Colonic mucosa (tissue), 4 donors: ENCODE measurements at places on chromosomes 11 and 22. TPM values are rescaled to one million over a fixed set of nuclear protein-coding genes. Genes with fewer than 3 reads are reported as not detected.

DNA sequence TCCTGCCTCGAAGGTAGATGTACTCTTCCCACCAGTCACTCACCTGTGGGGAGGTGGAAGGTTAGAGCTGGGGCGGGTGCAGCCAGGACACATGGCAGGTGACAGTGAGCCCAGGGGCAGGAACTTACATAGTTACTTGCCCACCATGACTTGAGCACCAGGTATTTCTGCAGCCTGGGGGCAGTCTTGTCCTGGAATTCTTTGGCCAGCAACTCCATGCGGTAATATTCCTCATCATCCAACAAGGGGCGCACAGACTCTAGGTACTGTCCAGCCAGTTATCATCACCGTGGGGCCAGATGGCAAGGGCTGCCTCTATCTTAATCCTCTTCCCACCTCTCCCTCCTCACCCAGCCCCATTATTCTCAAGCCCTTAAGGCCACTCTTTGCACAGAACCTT is 2.2 kb downstream of the CPT1B start:
- no peaks in the 10 kb centered on the region for H3K36me3 ChIP-seq
- DNase-seq, result no peak
- H3K27me3 ChIP-seq, result no peaks in the 10 kb centered on the region
- H3K27ac ChIP-seq, result no peak overlapping the region
- no peaks in the 10 kb centered on the region for H3K4me1 ChIP-seq

DNA sequence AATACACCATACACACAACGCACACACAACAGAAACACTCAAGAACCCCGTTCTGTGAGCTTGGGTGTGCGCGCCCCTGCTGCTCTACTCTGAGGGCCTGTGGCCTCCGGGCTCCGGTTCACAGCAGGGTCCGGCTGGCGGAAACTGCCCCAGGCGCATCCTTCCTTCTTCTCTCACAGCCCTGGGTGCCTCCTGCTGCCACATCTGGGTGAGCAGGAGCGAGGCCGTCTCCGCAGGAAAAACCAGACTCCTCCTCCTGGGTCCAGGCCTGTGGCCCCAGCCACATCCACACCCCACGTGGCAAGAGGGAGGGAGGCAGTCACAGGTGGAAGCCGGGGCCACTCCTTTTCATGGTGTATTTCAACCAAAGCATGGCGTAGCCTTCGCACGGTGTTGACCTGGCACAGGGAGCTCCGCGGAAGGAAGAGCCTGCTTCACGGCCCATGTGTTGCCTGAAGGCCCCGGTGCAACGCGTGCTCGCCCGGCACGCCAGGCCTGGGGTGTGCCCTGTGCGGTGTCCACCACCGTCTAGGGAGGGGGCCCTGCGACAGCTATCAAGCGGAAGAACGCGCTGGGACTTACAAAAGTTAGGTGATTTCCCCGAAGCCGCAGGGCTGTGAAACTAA is 1502.7 kb downstream of the TBC1D22A start:
- no peaks in the 10 kb centered on the region for H3K36me3 ChIP-seq
- no peak for DNase-seq
- H3K27ac ChIP-seq, result no peak overlapping the region
- no peak overlapping the region for H3K4me3 ChIP-seq

GRCh38 chr11:2885017-2885677 is 428 bp downstream of the CDKN1C start:
- peaks cover 8% of the 10 kb centered on the region for H3K27me3 ChIP-seq
- H3K4me3 ChIP-seq, result peak overlapping the region; percentile 81
- H3K4me1 ChIP-seq, result peaks cover 4% of the 10 kb centered on the region

Gene TMPRSS6
- 0.10 TPM for total RNA-seq

GRCh38 chr11:64347193-64347867 is 7.3 kb downstream of the CCDC88B start:
- DNase-seq, result no peak
- no peak overlapping the region for H3K4me3 ChIP-seq
- H3K27me3 ChIP-seq, result no peaks in the 10 kb centered on the region
- H3K27ac ChIP-seq, result no peak overlapping the region
- no peaks in the 10 kb centered on the region for H3K36me3 ChIP-seq

DNA sequence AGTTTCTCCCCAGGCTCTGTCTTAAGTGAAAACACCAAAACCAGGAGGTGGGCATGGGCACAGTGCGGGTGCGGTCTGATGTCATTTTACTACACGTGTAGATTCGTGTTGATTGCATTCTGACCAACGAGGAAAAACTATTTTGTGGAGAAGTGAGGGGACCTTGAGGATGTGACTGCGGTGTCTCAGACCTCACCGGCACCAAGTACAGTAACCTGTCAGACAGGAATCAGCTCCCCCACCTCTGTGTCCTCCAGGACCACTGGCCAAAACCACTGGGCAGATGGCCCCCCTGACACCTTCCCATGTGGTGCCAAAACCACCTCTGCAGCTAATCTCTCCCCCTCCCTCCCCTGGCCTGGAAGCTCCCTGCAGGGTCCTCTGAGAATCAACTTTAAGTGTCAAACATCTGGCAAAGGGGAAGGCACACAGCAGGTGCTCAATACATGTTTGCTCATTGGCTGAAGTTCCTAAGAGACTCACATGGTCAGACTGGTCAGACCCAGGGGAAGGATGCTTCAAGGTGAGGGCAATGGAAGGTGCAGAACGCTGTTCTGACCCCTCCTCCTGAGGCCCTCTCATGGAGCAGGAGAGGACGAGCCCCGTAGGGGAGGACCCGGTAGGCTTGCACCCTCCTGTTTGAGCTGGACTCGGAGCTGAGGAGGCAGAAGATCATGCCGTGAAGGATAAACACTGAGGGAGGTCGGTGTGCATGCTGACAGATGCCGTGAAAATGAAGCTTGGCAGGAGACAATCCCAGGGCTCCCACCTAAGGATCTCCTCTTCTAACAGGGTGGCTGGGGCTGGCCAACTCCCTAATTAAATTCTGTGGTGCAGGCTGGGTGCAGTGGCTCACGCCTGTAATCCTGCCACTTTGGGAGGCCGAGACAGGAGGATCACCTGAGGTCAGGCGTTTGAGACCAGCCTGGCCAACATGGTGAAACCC is 129.9 kb downstream of the MPPED1 start:
- no peak overlapping the region for H3K27ac ChIP-seq
- no peaks in the 10 kb centered on the region for H3K27me3 ChIP-seq
- H3K4me3 ChIP-seq, result no peak overlapping the region
- no peaks in the 10 kb centered on the region for H3K36me3 ChIP-seq

DNA sequence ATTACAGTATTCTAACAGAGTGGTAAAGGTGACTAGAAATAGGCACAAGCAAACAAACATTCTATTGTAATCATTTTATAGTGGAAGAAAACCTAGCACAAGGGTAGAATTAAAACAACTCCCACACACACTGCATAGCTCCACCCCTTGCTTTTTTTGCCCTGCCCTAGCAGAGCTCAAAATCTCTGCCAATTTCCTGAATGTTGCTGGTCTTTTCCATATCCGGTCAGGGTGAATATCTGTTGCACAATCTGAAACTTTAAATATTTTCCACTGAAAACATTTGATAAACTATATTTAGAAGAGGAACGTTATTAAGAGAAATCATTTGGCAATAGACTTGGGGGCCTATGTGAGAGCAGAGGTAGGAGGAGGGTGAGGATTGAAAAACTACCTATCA is 2.7 kb downstream of the SPA17 start:
- peak; percentile 64 for DNase-seq
- peak overlapping the region; percentile 53 for H3K27ac ChIP-seq
- H3K4me1 ChIP-seq, result no peaks in the 10 kb centered on the region
- no peak overlapping the region for H3K4me3 ChIP-seq

Gene ARHGAP1
- 81.7 TPM for total RNA-seq

Gene MOGAT2
- 168 TPM for total RNA-seq

DNA sequence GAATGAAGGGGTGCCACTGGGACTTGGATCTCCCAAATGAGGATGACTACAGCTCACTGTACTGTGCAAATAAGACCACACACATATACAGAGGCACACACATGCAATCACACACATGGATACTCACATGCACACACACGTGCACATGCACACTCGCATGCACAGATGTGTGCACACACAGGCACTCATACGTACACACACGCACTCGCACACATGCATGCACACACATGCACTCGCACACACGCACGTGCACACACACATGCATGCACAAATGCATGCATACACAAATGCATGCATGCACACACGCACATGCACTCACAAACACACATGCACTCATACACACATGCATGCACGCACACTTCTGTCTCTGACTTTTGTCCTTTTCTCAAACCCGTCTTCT is 36.0 kb downstream of the TECTA start:
- H3K4me3 ChIP-seq, result no peak overlapping the region
- no peaks in the 10 kb centered on the region for H3K4me1 ChIP-seq
- no peak overlapping the region for H3K27ac ChIP-seq
- no peak for DNase-seq
- H3K36me3 ChIP-seq, result no peaks in the 10 kb centered on the region
